Frontal cortex (tissue), 4 donors: ENCODE measurements at places on chromosomes 7 and 10. TPM values are rescaled to one million over a fixed set of nuclear protein-coding genes. Genes with fewer than 3 reads are reported as not detected.

The FAM20C gene
- total RNA-seq: 19.6 TPM

The TAF6 gene
- 17.5 TPM for total RNA-seq

The ATG9B gene
- total RNA-seq: 2.4 TPM

The SUN1 gene
- 103 TPM for total RNA-seq

The FGL2 gene
- 2.9 TPM for total RNA-seq

The OR9A2 gene
- total RNA-seq: under 0.01 TPM

The DYDC2 gene
- total RNA-seq: 2.4 TPM

The BBIP1 gene
- total RNA-seq: 67.3 TPM

The NEUROG3 gene
- not detected for total RNA-seq

The CALHM2 gene
- total RNA-seq: 1.6 TPM

The C7orf57 gene
- total RNA-seq: under 0.01 TPM

DNA sequence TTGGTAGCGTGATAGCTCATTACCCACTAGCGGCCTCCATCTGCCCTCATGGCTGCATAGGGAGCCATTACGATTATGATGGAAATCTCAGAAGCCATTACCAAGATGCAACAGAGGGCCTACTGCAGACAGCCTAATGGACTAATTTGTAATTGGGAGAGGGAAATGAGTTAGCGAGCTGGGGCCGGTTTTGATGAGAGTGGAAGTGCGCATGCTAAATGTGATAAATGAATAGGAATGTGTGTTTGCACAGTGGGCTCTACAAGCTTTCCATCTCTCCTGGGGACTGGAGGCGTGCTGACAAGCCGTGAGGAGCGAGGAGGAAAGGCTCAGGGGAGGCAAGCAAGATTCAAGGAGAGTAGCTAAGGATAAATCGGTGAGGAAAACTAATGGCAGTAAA lies 644.5 kb upstream of the GALNT17 start:
- no peak for DNase-seq

- DNase-seq: no peak
These were observed 1.0 kb upstream of the PLXDC2 start for GRCh38 chr10:19815036-19815730.

GRCh38 chr7:5495581-5496375 lies 72.1 kb upstream of the TNRC18 start:
- DNase-seq: peak; percentile 77

GRCh38 chr10:75646916-75647315 lies 215.5 kb downstream of the LRMDA start:
- DNase-seq: no peak

DNA sequence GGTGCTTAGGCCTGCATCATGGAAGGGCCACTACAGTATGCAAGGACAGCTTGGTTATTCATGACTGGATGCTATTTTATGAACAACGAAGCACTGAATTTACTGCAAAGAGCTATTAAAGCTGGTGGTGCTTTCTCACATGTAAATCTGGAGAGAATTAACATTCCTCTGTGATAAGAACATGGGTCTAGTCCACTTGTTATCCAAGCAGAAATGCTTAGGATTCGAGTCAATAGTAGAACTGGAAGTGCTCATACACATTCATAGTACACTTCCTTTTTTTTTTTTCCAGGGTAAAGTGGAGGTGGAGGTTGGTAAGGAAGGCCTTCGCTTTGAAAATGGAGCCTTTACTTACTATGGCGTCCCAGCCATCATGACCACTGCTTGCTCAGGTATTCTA lies 35.0 kb downstream of the CNNM1 start:
- no peak for DNase-seq

- no peak for DNase-seq
These were observed 36.5 kb downstream of the XPNPEP1 start for GRCh38 chr10:109886781-109887140.

DNA sequence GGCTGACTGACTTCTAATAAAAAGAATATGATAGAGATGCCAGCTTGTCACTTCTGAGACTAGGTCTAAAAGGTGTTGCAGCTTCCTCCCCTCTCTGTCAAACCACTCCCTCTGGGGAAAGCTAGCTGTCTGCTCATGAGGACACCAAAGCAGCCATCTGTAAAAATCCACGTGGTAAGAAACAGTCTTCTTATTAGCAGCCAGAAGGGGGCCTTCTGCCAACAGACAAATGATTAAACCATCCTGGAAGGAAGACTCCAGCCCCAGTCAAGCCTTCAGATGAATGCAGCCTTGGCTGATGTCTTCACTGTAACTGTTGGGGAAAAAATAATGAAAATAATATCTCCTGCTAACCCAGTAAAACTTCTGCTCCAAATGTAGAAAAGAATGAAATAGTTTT lies 41.9 kb upstream of the DAGLB start:
- no peak for DNase-seq

DNA sequence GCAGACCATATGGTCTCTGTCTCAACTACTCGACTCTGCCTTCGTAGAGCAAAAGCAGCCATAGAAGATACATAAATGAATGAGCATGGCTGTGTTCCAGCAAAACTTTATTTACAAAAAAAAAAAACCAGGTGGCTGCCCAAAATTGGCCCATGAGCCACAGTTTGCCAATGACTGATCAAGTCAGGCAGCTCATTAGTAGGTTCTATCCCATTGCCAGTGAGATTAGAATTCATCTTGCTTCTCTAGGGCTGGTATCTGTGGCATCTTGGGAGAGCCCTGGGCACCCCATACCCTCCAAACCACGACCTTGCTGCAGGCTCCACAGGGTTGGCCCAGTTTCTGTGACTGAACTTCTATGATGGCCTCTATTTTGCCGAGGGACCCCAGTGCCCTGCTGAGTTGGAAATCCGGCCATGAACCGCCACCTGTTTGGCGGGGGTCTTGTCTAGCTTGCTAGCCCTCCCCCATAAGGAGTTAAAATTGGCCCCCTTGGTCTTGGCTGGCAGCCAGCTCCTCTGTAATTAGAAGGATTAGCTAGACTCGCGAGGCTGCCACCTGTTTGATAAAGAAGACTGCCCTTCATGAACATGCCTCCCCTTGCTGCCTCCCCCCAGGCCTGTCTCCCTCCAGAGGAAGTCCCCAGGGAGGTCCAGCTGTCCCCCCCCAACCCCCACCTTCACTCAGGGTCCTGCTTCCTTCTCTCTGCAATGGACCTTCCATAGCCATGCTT lies 83.9 kb downstream of the CHN2 start:
- no peak for DNase-seq

GRCh38 chr7:27953361-27953760 lies 213.4 kb downstream of the TAX1BP1 start:
- no peak for DNase-seq

- DNase-seq: no peak
These were observed 318.6 kb downstream of the PTEN start for GRCh38 chr10:88181902-88182600.

- DNase-seq: no peak
These were observed 20.3 kb upstream of the KLF6 start for GRCh38 chr10:3805201-3805790.

DNA sequence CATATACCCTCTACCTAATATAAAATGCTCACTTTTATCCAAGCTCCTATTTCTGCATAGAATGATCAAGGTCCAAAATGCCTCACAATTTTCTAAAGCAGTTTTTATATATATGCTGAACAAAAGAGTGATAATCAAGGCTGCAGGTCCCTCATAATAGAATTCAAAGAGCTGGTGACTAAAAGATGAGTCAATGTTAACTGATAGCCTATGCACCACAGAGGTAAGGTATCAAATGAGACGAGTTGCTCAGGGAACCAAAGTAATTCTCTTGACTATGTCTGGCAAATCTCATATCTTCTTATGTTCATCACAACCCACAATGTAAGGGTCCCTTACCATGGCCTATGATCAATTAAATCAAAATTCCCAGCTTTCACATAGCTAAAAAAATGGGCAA lies 15.2 kb downstream of the PDZD8 start:
- no peak for DNase-seq

DNA sequence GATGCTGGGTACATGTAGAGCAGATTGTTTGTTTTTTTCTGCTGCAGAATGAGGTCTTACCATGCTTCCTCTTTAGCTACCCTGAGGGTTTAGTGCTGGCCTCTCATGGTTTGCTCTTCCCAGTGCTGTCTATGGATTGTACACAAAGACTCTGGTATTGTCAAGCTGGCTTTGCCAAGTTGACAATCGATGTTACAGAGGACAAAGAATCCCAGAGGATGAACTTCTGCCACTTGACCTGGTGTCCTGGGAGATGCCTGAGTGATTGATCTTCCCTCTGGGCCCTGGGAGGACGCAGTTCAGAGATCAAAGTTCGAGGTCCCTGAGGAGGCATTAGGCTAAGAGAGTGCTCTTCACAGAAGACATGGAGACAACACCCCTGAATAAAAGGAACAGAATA lies 865.4 kb downstream of the CCSER2 start:
- DNase-seq: no peak

GRCh38 chr7:14271441-14271840 lies 282.0 kb upstream of the ETV1 start:
- no peak for DNase-seq

DNA sequence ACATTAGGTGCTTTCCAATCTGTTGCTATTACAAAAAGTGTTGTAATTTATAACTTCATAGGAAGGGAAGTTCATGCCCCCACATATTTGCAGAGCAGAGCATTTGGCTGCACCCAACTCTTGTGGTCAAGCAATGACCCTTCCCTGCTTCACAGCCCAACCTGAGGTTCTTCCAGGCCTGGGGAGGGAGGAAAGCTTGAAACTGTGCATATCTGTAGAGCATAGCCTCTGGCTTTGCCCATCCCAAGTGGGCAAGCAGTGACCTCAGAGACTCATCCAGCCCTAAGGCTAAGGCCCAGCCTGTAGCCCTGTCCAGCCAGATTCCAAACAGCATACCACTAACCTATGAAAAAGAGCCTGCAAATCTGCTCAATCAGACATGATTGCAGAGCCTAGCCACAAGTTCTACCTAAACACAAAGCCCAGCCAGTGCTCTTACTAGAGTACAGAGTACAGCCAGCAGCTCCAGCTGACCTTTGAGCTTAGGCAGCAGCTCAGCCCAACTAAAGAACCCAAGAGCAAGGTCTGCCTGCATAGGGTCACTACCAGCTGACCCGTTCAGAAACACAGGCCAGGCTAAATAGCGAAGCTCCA lies 14.4 kb upstream of the GSTK1 start:
- DNase-seq: no peak

DNA sequence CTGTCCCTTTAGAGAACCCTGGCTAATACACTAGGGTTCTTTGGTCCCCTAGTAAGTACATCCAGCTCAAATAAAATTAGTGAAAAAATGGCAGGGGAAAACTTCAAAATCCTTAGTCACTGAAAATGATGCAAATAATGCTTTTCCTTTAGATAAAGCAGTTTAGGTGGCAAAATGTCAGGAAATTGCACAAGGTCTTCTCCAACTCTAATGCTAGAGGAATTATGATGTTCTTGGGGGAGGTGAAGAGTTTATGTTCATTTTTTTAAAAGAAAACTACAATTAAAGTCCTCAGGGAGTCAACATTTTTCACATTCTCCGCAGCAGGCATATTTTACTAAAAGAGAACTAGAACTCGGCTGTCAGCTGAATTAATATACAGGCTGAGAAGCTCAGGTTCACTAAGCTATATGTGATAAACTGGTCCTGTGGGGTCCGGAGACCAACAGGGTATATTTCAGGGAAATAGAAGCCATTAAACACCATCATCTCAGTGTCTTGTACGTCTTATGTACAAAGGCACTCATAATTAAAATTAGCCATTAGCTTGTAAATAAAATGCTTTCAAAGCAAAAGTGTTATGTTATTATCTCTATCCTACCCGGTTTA lies 1164.7 kb upstream of the AUTS2 start:
- no peak for DNase-seq

DNA sequence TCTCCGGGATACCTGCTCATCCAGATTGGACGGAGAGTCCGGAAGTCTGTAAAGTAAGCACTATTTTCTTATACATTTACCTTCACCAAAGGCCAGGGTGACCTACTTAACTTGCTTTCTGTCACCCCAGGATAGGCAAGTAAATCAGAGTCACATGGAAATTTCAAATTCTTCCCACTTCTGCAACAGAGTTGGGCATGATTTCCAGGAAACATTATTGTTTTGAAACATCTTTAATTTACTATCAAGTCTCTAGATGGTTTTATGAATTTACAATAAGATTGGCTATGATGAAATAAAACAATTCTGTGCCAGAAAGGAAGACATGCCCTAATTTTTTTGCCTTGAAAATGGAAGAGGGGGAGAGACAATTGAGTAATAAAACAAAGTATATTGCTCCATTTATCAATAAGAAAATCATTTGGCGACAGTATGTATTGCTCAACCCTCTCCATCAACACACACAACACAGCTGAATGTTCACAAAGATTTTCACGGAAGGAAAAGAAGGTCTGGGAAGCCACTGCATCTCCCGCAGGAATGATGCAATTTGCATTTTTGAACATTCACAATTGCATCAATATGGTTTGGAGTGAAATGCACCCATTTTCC lies 702.8 kb downstream of the PARD3 start:
- DNase-seq: no peak

- DNase-seq: no peak
These were observed 58.1 kb upstream of the MXI1 start for GRCh38 chr10:110149259-110149658.

GRCh38 chr10:5396556-5397300 lies 7.9 kb downstream of the TUBAL3 start:
- DNase-seq: peak; percentile 32

DNA sequence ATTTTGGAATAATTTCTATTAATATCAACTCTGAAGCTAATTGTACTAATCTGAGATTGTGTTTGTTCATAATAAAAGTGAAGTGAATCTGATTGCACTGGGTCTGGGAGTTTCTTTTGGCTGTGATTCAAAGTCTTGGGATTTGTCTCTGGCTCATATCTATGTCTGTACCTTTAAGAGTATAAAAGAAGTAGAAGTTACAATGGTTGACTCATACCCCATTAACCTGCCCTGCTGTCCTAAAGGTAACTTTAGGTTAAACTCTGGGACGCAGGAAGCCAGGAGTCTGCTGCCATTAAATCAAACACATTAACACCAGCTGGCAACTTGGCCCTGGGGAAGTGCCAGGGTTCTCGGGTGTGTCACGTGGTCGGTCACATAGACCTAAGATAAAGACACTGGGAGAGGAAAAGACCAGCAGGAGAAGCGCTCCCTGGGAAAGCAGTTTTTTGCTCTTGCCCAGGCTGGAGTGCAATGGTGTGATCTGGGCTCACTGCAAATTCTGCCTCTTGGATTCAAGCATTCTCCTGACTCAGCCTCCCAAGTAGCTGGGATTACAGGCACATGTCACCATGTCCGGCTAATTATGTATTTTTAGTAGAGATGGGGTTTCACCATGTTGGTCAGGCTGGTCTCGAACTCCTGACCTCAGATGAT lies 17.8 kb downstream of the SCD start:
- no peak for DNase-seq

GRCh38 chr7:81150951-81151361 lies 232.1 kb upstream of the SEMA3C start:
- no peak for DNase-seq
